Cortex of kidney (tissue), 1 donor: ENCODE measurements at places on chromosomes 3 and 15.

- no peak for DNase-seq
These were observed 1071.9 kb downstream of the IGSF11 start for GRCh38 chr3:117962750-117963149.

- DNase-seq, result no peak
These were observed 143.2 kb upstream of the TLE3 start for GRCh38 chr15:70240820-70241430.

DNA sequence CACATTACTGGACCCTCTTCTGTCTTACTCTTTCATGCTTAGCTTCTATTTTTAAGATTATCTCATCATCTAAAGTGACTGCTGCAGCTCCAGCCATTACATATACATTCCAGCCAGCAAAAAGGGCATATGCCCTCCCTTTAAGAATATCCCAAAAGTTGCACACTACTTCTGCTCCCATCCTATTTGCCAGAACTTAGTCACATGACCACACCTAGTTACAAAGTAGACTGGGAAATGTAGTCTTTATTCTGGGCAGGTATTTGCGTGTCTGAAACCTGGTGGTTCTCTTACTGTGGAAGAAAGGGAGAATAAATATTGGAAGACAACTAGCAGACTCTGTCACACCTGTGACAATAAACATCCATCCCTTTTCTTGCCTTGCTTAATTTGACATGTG is 341.6 kb upstream of the NR2E3 start:
- no peak for DNase-seq

- no peak for DNase-seq
These were observed 48.7 kb upstream of the OCA2 start for GRCh38 chr15:28147801-28148200.

DNA sequence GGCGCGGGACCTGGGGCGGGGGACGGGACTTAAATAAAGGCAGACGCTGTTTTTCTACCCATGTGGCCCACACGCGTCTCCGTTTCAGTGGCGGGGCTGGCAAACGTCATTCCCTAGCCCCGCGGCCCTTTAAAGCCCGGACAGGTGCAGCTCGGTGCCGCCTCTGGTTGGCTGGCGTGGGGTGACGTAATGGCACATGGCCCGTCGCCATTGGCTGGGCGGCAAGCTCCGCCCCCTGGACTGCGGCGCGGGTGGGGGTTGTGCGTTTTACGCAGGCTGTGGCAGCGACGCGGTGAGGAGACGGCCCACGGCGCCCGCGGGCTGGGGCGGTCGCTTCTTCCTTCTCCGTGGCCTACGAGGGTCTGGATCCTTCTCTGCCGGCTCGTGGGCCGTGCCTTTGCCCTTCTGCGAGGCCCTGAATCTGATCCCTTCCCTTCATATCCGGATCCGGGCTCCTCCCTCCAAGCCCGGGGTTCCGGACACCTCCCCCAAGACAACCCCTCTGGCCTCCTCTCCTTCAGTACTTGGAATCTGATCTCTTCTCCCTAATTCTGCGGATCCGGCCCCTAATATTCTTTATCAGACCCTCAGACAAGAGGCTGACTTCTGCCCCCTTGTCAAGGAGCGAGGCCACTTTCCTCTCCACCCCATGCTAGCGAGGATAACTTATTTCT is at the start of gene CRELD1:
Gene CRELD1 (plus strand): TSS at position 274 of the 674 bp plus-strand sequence. CDS start 605 bp downstream, outside the sequence.
- DNase-seq, result no peak

DNA sequence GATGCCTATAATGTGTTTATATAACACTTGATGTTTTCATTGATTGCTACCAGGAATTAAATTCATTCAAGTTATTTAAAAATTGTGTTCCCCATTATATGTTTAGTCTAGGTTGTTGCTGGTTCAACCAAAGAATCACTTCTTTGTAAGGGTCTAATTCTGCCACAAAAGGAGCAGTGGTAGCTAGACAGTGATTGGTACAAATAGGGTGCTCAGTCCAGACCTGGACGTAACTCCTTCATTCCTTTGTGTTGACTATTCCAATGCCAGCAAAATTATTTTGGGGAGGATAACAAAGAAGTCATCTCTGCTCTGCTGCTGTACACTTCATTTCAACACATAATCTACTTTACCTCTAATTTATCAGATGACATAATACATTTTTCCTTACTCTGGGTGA is 1.2 kb downstream of the CHMP2B start:
- DNase-seq, result no peak

DNA sequence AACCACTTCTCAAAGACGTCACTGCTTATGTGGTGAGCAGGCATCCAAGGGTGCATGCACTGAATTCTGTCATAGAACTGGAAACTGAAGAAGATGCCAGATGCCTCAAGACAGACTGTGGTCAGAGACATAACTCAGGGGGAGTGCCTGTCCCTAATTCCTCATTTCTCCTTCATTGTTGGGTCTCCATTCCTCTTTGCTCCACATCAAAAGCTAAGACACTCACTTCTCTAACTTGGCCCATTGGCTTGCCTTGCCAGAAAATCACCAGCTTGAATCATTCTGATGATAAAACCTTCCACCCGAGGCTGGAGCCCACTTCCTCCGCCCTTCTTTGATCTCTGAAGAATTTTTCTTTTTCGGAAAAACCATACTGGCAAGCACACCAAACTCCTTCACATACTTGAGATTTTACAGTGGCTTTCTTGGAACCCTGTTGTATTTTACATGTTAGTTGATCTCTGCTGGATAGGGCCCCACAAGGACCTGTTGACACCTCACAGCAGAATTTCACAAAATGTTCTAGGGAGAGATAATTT is 69.9 kb downstream of the COL8A1 start:
- no peak for DNase-seq

DNA sequence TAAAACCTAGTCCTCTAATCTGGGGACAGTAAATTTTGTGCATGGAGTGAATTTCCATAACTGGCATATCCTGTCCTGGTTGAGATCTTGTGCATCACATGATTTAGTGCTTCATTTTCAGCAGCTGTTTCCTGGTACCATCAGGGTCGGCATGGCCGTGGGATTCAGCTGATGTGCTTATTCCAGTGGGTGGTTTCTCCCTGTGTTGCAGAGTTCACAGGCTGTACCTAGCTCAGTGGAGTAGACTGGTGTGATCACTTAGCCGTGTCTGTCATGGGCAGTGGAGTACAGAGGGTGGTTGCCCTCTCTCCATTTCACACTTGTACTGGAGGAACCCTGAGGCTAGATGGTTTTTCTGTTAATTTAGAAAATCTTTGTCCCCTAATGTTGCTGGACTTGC is 228.5 kb downstream of the PTPRG start:
- DNase-seq, result no peak

- no peak for DNase-seq
These were observed 156.3 kb downstream of the MTHFS start for GRCh38 chr15:79740561-79740960.

GRCh38 chr15:48929661-48930060 is 34.1 kb downstream of the SHC4 start:
- DNase-seq, result no peak

- DNase-seq, result no peak
These were observed 107.3 kb upstream of the STT3B start for GRCh38 chr3:31425401-31425800.

- DNase-seq, result no peak
These were observed 6.5 kb upstream of the TNK2 start for GRCh38 chr3:195914648-195915473.

GRCh38 chr3:134374105-134374790 is at the start of gene AMOTL2:
Gene AMOTL2, minus strand, starts transcription at chr3:134374447. Its CDS starts 3,014 bp downstream, at chr3:134371433.
- no peak for DNase-seq

GRCh38 chr15:88113613-88114308 is 142.8 kb downstream of the NTRK3 start:
- no peak for DNase-seq

- no peak for DNase-seq
These were observed 62.1 kb downstream of the POMGNT2 start for GRCh38 chr3:43043793-43044192.

DNA sequence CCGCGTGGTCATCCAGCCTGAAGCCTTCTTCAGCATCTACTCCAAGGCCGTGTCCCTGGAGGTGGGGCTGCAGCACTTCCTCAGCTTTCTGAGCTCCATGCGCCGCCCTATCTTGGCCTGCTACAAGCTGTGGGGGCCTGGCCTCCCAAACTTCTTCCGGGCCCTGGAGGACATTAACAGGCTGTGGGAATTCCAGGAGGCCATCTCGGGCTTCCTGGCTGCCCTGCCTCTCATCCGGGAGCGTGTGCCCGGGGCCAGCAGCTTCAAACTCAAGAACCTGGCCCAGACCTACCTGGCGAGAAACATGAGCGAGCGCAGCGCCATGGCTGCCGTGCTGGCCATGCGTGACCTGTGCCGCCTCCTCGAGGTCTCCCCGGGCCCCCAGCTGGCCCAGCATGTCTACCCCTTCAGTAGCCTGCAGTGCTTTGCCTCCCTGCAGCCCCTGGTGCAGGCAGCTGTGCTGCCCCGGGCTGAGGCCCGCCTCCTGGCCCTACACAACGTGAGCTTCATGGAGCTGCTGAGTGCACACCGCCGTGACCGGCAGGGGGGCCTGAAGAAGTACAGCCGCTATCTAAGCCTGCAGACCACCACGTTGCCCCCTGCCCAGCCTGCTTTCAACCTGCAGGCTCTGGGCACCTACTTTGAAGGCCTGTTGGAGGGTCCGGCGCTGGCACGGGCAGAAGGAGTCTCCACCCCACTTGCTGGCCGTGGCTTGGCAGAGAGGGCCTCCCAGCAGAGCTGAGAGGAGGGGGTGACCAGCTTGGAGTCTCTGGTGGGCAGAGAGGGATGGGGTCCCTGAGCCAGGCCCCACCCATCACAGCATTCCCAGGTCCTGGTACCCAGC is 37.9 kb downstream of the GOLGA6A start:
- no peak for DNase-seq

- DNase-seq, result no peak
These were observed 3.4 kb downstream of the TMEM212 start for GRCh38 chr3:171846597-171846996.

DNA sequence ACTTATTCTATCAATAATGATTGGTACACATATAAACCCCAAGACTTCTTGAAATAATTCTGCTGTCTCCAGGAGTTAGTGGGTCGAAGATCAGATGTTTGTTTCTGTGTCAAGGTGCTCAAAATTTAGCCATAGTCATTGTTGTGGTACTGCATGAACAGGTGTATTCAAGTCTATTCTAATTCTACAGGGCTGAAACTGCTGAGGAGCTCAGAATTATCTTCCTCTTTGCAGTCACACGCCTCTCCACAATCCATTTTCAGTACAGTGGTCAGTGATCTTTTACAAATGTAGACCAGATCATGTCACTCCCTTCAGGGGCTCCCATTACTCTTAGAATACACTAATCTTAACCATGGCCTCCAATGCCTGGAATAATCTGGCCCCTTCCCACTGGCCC is 527.5 kb downstream of the NTRK3 start:
- DNase-seq, result no peak

GRCh38 chr15:31328428-31328968 is 1.9 kb downstream of the KLF13 start:
- no peak for DNase-seq

DNA sequence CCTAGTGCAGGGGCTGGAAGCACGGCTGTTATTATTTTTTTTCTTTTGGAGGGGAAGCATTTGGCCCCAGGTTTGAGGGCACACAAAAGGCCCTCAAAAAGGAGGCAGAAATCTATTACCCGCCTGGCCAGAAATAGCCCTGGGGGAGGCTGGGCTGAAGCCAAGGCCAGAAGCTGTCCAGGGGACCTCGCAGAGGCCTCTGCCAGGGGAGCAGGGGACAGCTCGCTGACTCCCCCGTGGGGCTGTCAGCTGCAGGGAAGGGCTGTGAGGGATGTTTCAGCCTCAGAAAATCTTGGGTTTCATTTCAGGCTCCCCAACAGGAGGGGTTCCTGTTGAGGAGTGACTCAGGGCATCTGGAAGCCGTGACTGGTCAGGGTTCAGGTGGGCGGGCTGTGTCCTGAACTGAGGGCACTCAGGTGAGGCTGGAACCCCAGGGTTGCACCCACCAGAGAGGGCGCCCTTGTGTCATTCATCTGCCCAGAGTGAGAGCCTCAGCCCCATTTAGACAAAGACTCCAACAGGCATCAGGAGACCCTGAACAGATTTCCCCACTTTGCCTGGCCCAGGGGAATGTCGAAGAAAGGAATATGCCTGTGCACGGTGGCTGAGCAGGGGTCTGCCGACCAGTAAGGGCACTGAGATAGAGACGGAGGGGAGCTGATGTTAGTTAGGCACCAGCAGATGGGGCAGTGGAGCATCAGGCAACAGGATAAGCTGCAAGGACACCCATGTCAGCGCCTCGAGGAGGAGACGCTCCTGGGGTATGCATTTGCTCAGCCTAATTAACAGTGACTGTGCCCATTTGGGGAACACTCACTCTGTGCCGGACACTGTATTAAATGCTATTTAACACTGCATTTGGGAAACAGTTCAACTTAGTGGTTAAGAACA is 43.5 kb upstream of the SLC6A11 start:
- no peak for DNase-seq

DNA sequence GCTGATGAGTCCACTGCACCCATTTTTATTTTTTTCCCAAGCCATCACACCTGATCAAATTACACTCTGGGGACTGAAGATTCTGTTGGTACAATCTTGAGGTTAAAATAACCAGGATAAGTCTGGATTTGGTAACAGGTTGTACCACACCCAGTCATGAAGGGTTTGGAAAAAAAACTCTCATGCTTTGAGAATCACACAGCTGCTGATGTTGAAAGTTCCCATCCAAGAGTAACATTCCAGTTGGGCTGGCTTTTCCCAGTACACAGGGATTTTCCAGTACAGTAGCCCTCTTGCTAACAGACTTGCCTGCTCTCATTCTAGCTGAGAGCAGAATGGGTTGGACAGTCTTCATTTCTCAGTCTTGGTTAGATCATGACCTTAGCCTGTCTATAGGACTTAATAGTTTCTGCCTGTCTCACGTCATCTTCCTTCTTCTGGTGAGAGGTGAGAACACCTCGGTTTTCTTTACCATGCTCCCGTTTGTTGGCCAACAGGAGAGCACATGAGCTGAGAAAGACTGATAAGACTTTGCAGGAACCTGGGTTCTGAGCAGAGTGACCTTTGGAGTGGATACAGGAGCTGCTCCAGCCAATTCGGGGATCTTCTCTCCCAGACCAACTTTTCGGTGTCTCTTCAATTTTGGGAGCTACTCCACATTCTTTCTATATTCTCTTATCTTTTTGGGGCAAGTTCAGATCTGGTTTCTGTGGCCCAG is 300.1 kb upstream of the LYSMD4 start:
- DNase-seq, result no peak

GRCh38 chr3:72158639-72159326 is 373.8 kb upstream of the PROK2 start:
- DNase-seq, result no peak
